ENCODE measurements at places on chromosomes 6 and 20. TPM values are rescaled to one million over a fixed set of nuclear protein-coding genes. Genes with fewer than 3 reads are reported as not detected.

Gene UBD
- polyA plus RNA-seq, result not detected

Gene ULBP3
- polyA plus RNA-seq, result not detected

Gene RAMACL
- polyA plus RNA-seq, result 27.2 TPM

Gene DLK2
- 15.0 TPM for polyA plus RNA-seq

Gene E2F1
- not detected for polyA plus RNA-seq

Gene CALHM6
- polyA plus RNA-seq, result 13.7 TPM

Gene PI3
- polyA plus RNA-seq, result not detected

Gene DYNLT2
- polyA plus RNA-seq, result 2.8 TPM

Gene CRISP2
- polyA plus RNA-seq, result not detected

Gene SGK1
- 5.7 TPM for polyA plus RNA-seq

Gene RPL7L1
- polyA plus RNA-seq, result 89.5 TPM

Gene GPX5
- not detected for polyA plus RNA-seq

Gene BPIFB2
- not detected for polyA plus RNA-seq

Gene NR2E1
- polyA plus RNA-seq, result not detected

Gene ROS1
- 0.42 TPM for polyA plus RNA-seq

Gene MLIP
- polyA plus RNA-seq, result 31.5 TPM

Gene RRAGD
- polyA plus RNA-seq, result 25.5 TPM

Gene IL22RA2
- not detected for polyA plus RNA-seq

Gene CCN6
- polyA plus RNA-seq, result 1.5 TPM

Gene DZANK1
- 6.2 TPM for polyA plus RNA-seq

Gene NT5E
- 11.4 TPM for polyA plus RNA-seq

Gene ERVFRD-1
- polyA plus RNA-seq, result not detected

Gene RIPPLY2
- polyA plus RNA-seq, result 54.9 TPM

Gene ZC2HC1B
- polyA plus RNA-seq, result not detected

Gene BFSP1
- polyA plus RNA-seq, result 0.38 TPM

Gene MAS1
- not detected for polyA plus RNA-seq

Gene BCAS1
- polyA plus RNA-seq, result 2.6 TPM

Gene BPIFB1
- not detected for polyA plus RNA-seq

Gene UST
- 7.2 TPM for polyA plus RNA-seq

Gene CNBD2
- 0.91 TPM for polyA plus RNA-seq

Gene CASS4
- not detected for polyA plus RNA-seq

Gene SLC17A3
- not detected for polyA plus RNA-seq

Gene RGS17
- 5.8 TPM for polyA plus RNA-seq

Gene TUBB2B
- polyA plus RNA-seq, result 46.3 TPM

Gene SALL4
- not detected for polyA plus RNA-seq

Gene KIF25
- 13.7 TPM for polyA plus RNA-seq

Gene HDGFL1
- not detected for polyA plus RNA-seq

Gene AKAP12
- 50.5 TPM for polyA plus RNA-seq

Gene SIRPD
- not detected for polyA plus RNA-seq

Gene HLA-DQB2
- polyA plus RNA-seq, result not detected

Gene ELMO2
- polyA plus RNA-seq, result 24.1 TPM

Gene STMN3
- 32.0 TPM for polyA plus RNA-seq

Gene SLC4A11
- polyA plus RNA-seq, result 1.2 TPM

Gene SRMS
- not detected for polyA plus RNA-seq

Gene KCNS1
- polyA plus RNA-seq, result 2.7 TPM

Gene TXNDC5
- 33.5 TPM for polyA plus RNA-seq

Gene FRK
- 0.21 TPM for polyA plus RNA-seq

Gene KCNK5
- not detected for polyA plus RNA-seq

All from Purkinje cell (primary cell).